ENCODE measurements at places on chromosomes 1 and 21.

DNA sequence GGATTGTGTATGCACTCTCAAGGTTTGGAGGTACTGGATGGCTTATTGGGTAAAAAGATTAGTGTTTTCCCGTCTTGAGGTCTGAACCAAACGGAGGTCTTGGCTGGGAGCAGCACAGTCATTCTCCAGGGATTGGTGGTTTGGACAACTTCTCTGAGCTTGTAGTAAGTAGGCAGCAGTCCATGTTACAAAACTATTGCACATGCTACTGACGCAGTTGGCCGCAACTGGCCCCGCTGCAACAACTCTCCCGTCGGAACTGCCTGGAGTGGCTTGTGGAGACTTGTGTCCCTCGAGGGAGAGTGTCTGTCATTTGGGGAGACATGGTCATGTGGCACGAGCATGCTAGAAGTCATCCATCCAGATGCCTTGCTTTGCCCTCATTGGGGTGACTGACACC, 276.0 kb downstream of the TM2D1 start:
- DNase-seq = peak; percentile 84

- peak; percentile 87 for DNase-seq
Observed at GRCh38 chr1:153447498-153448170, 12.8 kb downstream of the S100A7 start.

GRCh38 chr1:84876353-84876752, 16.7 kb downstream of the LPAR3 start:
- no peak for DNase-seq

- no peak for DNase-seq
Observed at GRCh38 chr1:34013958-34014737, 150.3 kb downstream of the HMGB4 start.

DNA sequence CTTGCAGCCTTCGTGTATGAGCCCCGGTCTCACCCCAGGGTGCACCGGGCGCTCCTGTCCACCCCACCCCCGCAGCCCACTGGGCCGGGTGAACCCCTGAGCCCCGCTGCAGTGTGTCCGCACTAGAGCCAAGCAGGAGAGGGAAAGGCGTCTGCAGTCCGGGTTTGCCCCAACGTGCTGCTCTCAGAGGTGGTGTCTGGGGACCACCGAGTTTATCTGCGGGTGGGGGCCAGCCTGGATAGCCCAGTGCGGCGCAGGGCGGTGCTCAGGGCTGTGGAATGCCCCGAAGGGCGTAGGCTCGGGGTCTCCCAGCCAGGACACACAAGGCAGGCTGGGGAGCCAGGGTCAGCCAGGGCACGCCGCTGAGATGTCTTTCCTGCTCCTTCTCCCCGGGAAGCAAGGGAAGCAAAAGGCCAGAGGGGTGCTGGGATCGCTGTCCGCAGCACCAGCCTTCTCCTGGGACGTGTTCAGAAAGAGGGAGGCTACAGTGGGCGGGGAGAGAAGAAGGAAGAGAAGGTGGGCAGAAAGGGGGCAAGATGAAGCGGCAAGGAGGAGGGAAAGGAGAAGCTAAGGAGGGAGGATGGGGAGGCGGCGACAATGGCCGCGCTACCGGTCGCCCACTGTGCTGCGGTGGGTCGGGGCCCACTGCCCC, 56.6 kb downstream of the MAB21L3 start:
- DNase-seq = no peak

DNA sequence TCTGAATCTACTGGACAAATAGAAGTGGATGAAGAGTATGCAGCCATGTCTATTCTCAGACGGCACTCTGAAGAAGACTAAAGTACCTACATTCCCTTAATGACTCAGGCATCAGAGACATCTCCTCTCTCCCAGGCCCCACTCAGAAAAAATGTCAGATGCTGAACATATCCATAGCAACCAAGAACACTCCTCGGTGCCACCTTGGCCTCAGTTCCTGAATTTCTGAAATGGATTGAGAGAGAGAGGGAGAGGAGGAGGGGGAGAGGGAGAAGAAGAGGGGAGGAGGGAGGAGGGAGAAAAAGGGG, 16.0 kb upstream of the OVAAL start:
- DNase-seq = peak; percentile 72

DNA sequence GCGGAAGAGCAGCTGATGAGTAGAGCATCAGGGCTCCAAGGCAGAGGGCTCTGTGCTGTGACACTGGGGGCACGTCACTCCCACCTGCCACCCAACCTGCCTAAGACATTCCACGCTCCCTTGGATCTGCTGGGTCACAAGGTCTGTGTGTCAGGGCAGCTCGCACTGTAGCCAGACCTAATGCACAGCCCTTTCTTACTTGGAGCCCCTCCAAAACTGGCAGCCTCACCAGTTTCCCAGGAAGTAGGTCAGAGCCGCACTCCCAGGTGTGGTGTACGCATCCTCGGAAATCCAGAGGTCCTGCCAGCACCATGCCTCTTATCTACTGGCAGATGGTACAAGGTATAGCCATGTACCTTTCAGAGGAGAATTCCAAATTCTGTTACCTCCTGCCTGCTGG, 22.3 kb downstream of the DMRTB1 start:
- no peak for DNase-seq

DNA sequence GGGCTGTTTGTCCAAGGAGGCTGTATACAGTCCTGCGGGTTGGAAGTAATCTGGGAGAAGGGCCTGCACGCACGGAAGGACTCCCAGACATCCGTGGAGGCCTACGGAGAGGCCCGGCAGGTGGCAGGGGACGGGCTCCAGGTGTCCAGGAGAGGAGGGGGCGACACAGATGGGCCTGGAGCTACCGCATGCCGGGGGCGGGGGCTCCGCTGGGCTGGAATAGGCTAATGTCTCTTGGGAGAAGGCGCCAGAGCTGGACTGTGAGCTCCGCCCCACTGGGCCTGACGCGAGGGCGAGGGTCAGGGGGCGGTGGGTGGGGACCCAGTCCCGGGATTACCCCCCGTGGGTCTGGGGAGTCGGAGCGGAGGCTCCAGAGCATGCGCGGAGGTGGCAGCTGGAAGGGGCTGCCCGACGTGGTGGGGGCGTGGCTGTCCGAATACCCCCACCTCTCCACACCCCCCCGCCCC, 659 bp downstream of the AGO1 start:
- peak; percentile 82 for DNase-seq

- DNase-seq = no peak
Observed at GRCh38 chr1:58290685-58291372, 255.7 kb downstream of the OMA1 start.

DNA sequence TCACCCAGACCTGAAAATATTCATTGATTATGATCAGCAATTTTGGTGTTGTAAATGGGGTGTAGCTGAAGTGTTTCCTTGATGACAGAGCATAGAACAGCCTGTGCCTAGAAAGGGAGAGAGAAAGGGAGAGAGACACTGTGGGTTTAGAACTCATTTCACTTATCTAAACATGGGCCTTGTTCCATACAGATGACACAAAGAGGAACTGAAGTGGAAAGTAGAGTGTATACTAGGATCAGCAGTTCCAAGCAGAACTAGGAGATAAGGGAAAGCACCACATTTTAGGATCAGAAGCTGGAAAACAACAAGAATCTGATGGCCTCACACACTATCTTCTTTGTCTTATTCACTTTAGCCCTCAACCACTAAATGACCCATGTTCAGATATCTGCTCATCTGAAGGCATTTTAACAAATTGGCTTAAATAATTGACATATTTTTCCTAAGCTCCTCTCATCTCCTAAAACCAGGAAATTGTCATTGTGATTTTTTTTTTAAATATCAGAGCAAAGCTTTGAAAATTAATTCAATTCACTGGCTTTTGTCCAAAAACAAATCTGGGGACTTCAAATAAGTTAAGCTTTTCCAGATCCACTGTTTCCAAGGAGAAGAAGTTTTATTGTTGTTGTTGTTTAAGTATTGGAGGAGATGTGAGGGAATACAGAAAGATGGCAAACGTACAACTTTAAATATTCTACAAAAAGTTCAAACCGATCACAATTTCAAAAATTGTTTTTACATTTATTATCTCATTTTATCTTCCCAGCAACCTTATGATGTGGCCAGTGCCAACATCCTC, 103.8 kb downstream of the LYPLAL1 start:
- DNase-seq = no peak

GRCh38 chr1:201426479-201427310, 5.2 kb upstream of the TNNI1 start:
- no peak for DNase-seq
